ENCODE measurements at places on chromosomes 2 and 18. TPM values are rescaled to one million over a fixed set of nuclear protein-coding genes. Genes with fewer than 3 reads are reported as not detected.

ABCG8 gene
- total RNA-seq, result not detected

PTGR3 gene
- total RNA-seq, result 12.1 TPM

C1QL2 gene
- not detected for total RNA-seq

DUSP11 gene
- total RNA-seq, result 18.2 TPM

VAMP5 gene
- 0.50 TPM for total RNA-seq

CCL20 gene
- total RNA-seq, result not detected

CD28 gene
- total RNA-seq, result not detected

BOD1L2 gene
- not detected for total RNA-seq

PAPOLG gene
- 21.1 TPM for total RNA-seq

EVX2 gene
- 0.43 TPM for total RNA-seq

CDCA7 gene
- total RNA-seq, result 82.5 TPM

DLX1 gene
- 48.9 TPM for total RNA-seq

NYAP2 gene
- 0.36 TPM for total RNA-seq
